Progenitor cell of endocrine pancreas (in vitro differentiated cells): ENCODE measurements at places on chromosomes 16 and 17.

DNA sequence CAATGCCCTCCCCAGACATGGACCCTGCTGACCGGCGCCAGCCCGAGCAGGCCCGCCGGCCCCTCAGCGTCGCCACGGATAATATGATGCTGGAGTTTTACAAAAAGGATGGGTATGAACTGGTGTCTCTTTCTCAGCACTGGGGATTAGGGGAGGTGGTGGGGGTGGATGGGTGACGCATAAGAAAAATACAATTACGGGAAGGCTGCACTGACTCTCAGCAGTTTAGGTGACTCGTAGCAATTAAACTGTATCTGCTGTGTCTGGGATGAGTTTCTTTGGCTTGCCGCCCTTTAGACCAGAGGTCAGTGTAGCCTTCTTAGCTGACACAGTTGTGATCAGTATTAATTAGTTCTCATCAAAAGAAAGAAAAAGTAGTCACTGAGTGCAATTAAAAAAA lies 59.0 kb downstream of the ELAC2 start:
- no peak for DNase-seq

DNA sequence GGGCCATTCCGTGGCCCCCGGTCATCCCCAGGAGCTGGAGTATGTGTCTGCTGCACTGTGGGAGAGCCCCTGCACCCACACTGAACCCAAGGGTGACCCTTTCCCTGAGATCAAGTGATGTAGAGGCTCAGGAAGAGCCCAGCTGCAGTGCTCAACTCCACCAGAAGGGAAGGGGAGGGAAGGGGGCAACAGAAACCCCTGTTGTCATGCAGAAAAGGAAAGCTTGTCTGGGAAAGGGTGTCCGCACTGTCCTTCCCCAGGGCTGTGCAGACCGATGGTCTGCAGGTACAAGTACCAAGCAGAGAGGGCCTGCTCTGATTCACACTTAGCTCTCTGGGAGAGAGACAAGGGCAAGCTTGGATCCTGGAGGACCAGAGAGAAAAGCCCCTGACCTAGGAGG lies 45.7 kb upstream of the TOB1 start:
- no peak for DNase-seq

DNA sequence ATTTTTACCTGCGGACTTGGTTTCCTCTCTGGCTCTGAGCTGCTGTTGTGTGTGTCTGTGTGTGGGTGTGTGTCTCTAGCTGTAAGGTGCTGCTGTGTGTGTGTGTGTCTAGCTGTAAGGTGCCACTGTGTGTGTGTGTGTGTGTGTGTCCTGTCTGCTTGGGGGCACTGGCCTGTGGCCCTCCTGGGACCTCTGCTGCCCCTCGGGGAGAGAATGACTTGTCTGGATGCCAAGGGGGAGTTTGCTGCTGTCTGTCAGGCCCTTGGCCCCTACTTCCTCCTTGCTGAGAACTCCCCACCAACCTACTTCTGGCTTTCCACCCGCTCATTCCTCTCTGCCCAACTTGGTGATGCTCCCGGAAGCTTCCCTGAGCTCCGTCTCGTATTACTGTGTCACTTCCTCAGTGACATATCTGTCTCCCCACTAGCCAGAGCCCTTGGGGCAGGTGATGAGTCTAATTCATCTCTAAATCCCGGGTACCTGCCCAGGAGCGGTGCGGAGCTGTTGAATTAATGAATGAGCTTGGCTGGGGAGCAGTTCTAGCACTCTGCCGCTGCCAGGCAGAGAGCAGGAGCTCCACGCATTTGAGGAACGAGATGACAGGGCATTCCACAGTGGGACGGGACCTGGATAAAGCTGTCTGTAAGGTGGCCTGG lies 3.5 kb upstream of the LASP1NB start:
- no peak for DNase-seq

GRCh38 chr17:80419255-80419654 lies 4.3 kb downstream of the ENDOV start:
- DNase-seq = no peak

DNA sequence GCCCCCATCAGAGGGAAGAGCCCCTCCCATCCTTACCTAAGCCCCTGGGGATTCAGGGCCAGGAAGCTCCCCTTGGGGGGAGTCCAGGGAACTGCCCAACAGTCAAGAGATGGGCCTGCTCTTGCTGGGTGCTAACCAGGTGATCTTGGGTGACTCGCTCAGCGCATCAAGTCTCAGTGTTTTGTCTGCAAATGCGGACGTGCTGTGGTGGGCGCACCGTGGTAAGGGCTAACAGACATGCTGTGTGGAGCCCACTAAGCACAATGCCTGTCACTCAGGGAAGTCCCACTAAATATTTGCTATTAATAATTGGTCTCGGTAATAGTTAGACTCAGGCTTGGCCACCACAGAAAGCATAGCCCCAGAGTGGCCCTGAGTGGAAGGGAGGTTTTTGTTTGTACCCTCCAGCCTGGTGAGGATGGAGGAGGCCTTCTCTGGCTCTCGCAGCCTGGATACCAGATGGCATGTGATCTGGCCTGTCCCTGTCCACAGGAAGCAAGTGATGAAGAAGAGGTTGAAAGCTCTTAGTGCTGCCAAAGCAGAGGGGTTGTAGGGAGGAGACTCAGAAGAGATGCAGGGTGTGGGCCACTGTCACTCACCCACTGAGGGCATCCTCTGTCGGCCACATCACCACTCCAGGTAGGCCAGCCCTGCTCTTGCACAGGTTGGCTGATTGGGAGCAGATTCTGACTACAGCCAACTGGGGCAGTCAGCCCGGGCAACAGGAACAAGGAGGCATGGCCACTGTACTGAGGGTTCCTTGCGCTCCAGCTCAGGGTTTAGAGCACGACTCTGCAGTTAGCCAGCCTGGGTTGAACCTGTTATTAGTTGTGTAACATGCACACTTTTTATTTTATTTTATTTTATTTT lies 69.8 kb upstream of the KSR1 start:
- no peak for DNase-seq

GRCh38 chr16:69542974-69543373 lies 22.8 kb upstream of the NFAT5 start:
- no peak for DNase-seq

- no peak for DNase-seq
Measured at GRCh38 chr17:58611331-58611730, 80.5 kb downstream of the TEX14 start.
